ENCODE measurements at places on chromosomes 3 and 15.

GRCh38 chr15:74422652-74423430, 10.9 kb downstream of the SEMA7A start:
- DNase-seq, result no peak

DNA sequence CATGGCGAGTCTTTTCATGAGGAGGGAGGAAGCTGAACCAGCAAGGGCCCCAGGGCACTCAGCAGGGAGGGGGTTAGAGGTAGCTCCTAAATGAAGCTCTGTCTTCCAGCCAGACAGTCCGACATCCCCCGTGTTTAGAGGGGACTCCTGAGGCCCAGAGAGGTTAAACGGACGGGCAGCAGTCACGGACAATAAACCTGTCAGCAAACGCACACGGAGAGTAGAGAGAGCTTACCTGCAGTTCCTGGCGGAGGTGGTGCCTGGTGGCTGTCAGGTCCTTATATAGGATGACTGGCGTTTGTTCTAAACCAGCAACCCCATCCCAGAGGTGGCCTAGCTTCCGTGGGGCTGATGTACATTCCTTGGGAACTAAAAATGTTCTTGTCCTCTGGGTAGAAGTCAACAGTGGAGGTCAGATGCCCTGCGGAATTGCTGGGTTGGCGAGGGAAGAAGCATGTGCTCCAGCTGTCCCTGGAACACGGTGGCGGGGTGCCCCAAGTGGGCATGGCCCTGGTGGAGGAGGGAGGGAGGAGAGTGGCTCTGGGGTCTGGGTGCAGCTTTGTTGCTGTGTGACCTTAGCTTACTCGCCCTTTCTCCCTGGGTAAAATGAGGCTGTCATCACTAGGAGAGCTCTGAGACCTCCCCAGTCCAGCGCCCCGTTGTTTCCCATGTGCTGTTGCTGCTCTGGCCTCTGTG, 2.1 kb downstream of the GHRL start:
- no peak for DNase-seq

GRCh38 chr15:58355382-58355971, 76.3 kb upstream of the LIPC start:
- no peak for DNase-seq

DNA sequence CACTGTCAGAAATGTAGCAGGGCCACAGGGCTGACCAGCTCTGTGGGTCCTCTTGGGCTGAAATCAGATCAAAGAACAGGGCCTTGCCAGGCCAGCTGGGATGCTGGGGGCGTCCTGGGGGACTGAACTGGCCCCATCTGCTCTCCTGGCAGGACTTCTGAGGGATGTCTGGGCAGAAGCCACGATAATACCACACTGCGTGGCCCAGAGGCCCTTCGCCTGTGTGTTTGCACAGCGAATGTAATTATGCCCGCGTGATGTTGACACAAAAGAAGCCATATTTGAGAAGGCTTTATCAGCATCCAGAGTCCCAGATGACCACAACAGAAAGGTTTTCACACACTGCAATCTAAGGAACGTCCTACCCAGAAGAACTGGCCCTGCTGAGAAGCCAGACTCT, 174.0 kb downstream of the RAB11A start:
- no peak for DNase-seq

GRCh38 chr15:68028137-68028887, 25.8 kb upstream of the PIAS1 start:
- DNase-seq, result no peak

GRCh38 chr15:80749589-80749988, 29.6 kb upstream of the CEMIP start:
- DNase-seq, result no peak

- no peak for DNase-seq
These were observed 67.6 kb upstream of the NTRK3 start for GRCh38 chr15:88323976-88324740.

GRCh38 chr3:15636028-15636709, 34.6 kb downstream of the BTD start:
- DNase-seq, result peak; percentile 38

DNA sequence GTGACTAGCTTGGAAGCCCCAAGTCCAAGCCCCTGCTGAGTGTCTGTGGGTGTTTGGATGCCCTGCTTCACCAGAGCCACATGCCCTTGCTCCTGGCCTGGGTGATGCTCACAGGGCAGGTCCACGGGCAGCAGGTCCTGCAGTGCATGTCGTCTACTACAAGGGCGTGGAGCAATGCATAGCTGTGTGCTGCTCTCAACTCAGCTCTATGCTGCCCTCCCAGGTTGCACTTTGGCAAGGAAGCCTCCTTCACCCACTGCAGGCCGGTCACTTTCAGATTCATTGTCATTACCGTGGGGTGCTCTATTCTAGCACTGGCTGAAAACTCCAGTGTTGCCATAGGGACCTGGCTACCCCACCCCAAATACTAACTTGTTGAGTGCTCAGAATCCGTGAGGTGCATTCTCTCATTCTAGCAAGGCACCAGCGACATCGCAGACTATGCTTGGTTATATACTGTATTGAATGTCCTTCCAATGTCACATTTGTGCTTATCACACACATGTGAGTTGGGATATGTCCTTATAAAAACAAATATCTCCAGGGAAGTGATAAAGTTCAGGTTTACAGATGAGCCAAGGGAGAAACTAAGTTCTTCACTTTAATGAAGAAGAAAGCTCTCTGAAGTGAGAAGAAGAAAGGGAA, 51.8 kb downstream of the GRAMD1C start:
- DNase-seq, result no peak

- no peak for DNase-seq
These were observed 414.6 kb downstream of the EPHA6 start for GRCh38 chr3:97228966-97229365.

- DNase-seq, result peak; percentile 38
These were observed 57.8 kb upstream of the HRH1 start for GRCh38 chr3:11096266-11097139.

DNA sequence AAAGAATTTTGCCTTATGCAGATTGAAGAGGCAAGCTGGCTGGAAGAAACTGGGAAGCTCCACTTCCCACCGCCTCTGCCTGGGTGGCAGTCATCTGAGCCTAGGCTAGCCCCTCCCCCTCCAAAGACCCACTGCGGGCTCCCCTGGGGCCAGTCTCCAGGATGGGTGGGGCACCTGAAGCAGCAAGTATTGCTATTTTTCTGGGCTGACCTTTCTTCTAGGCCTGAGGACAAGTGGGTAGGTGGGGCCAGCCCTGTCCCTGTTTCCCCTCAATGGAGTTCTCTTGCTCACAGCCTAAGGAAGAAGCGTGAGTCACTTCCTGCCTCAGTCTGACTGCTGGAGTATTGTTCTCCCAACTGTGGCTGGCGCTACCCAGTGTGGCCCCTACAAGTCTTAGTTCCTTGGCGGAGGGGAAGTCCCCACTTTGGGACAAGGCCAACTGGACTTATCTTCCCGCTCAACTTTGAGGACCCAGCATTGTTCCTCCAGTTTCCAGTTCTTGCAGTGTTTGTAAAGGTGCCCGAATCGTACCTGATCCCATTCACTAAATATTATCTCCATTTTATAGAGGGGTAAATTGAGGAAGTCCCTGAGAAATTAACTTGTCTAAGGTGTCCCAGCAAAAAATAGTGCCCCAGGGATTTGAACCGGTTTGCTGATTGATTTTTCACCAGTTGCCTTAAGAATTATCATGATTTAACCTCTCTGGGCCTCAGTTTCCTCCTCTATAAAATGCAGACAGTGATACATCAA, 1.4 kb downstream of the FURIN start:
- DNase-seq, result peak; percentile 9

GRCh38 chr3:179149951-179150350, 1.8 kb downstream of the PIK3CA start:
- DNase-seq, result no peak

DNA sequence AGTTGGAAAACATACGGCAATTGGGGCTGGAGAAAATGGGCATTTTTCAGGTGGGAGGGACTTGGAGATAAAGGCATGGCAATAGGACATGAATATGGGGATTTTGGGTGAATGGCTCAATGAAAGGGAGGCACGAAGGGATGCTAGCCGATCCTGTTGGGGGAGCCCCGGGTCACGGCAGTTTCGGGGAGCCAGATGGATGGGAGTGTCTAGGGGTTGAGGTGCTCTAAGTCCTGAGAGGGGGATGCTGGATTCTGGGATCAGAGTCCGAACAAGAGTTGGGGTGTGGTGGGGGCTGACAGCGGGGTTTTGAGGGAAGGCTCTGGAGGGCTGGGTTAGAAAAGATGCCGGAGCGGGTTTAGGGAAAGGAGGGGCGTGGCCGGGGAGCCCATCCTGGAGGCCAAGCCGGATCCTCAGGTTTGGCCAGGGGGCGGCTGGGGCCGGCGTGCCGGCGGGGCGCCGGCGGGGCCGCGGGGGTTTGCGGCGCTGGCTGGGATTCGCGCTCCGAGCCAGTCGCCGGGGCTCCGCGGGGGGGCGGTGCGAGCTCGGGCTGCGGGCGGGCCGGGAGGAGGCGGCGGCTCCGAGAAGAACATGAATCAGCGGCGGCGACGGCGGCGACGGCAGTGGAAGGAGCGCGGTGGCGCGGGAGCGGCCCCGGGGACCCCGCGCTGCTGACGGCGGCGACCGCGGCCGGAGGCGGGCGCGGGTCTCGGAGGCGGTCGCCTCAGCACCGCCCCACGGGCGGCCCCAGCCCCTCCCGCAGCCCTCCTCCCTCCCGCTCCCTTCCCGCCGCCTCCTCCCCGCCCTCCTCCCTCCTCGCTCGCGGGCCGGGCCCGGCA, at the start of gene TYRO3:
Gene TYRO3, plus strand, starts transcription at position 813 of the 839 bp plus-strand sequence. CDS start 46 bp downstream, outside the sequence.
- DNase-seq, result no peak

DNA sequence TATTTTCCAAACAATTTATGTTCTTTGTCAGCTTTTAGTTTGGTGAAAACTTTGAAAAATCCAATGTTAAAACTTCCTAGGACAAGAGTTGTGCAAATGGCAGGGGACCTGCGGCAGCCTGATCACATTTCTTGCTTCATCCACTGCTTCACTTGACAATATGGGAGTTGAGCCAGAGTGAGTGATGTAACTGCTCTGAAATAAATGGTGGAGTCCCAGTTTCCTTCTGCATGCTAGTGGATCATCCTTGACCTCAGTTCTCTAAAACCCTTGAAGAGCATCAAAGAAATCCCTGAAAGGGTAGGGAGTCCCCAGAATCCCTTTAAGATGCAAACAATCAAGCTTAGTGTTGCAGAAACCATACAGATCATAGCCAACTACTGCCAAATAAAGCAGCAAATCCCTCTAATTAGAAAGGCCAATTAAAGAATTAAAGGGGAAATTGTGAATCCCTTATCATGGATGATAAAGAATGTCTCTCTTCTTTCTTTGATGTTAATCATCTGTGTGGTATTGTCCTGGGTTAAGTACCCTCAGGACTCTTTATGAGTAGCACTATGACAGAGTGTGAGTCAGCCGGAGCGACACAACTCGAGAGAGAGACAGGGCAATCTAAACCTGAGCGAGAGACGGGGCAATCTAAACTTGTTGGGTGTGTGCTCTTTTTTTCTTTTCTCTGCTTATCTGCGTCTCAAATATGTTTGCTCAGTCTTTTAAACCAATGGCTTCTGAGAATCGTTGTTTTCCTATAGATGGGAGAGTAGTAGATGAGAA, 41.8 kb upstream of the GAP43 start:
- DNase-seq, result no peak

- no peak for DNase-seq
These were observed 47.8 kb upstream of the NEO1 start for GRCh38 chr15:73004462-73004861.

- DNase-seq, result no peak
These were observed 15.7 kb upstream of the ARID3B start for GRCh38 chr15:74525309-74525708.

DNA sequence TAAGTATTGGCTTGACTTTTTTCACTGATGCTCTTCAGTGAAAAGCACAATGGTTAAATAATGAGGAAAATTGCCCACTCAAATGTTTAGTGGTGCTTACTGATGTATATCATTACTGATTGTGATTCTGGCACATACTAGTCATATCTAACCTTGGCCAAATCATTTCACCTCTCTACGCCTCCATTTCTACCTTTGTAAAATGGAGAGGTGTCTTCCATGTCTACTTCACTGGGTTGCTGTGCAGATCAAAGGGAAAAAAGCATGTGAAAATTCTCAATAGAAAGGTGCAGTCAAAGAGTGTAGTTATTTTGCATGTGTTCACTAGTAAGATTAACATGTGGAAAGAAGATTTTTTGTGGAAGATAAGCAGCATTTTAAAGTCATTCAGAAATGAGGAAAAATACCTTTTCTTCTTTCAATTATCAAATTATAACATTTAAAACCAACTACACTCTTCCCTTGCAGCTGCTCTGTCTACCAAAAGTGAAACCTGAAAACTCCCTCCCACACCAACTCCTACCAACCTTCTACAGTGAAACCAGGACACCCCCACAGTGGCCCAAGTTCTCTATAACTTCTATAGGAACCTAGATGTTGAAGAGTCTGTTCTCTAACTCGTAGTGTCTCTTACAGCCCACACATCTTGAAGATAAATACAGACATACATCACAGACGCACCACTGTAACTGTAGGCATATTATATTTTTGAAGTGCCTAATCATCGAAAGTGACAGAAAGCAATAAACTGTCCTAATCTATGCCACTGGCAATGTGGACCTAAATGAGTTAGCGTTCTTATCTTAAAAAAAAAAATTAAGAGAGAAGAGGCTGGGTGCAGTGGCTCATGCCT, 1.4 kb downstream of the CD200R1 start:
- no peak for DNase-seq

- no peak for DNase-seq
These were observed 53.2 kb downstream of the CCDC54 start for GRCh38 chr3:107430214-107430995.

DNA sequence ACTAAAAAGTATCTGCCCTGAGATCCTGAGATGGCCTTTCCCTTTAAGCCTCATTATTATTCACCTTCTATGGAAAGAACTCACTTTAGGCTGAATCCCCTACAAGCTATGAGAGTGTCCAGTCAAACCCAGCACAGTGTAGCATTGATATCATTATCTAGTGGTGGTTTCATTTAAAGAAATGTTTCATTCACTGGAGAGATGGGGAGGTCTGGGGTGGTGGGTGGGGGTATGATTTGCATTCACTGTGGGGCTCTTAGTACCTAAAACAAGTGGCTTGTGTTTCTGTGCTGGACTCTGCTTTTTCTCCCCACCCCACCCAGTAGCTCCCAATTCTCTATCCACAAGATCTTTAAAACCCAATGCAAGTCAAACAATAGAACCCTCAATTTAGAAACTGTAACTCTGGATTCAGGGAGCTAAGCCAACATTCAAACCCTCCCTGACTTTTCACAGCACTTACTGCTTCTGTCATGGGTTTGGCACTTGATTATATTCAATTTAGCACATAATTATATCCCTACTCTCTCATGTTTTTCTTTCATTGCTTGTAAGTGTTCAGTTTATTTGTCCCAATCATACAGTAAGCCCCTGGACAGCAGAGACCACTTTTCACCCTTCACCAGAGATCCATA, 310.5 kb upstream of the THBS1 start:
- DNase-seq, result no peak

- no peak for DNase-seq
These were observed 482.2 kb downstream of the RBMS3 start for GRCh38 chr3:29763115-29763514.

DNA sequence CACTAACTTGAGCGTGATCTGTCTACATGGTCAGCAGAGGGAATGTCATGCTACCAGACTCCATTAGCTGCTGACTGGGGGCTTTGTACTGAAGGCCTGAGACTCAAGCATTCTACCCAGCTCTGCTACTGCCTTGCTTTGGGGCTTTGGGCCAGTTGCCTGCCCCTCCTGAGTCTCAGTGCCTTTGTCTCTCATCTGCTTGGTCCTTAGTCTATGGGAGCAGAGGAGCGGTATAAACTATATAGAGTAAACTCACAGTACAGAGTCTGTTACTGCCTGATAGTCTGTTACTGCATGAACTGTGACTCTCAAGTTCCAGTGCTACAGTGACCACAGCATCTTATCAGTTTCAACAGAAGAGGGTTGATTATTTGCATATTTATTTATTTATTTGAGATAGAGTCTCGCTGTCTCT, 38.5 kb upstream of the C15orf39 start:
- no peak for DNase-seq

GRCh38 chr3:76570436-76571057, 469.4 kb upstream of the ROBO2 start:
- DNase-seq, result no peak

All from skin of body (tissue), 3 donors.